ENCODE measurements at places on chromosomes 12 and 14.

DNA sequence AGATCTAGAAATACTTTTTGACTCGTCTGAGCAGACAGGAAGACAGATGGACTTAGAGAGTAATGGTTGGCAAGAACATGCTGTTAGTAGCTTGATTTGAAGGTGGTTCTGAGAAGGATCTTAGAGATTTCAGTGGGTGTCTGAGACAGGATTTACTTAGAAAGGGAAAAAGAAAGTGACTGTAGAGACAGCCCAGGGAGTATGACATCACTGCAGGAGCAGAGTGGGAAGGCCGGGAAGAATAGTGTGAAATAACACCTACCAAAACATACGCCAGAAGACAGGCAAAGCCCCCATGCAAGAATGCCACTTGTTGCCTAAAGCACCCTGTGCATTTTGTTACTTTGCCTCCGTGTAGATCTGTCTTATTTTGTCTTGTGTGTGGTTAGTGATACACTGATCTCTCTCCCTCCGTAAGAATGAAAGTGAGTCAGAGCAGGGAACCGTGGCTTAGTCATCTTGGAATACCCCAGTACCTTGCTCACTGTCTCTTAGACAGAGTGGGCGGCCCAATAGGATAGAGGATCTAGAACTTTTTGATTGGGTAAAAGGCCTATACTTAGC, 161.3 kb upstream of the IFNG-AS1 start:
- peak; percentile 97 for DNase-seq

DNA sequence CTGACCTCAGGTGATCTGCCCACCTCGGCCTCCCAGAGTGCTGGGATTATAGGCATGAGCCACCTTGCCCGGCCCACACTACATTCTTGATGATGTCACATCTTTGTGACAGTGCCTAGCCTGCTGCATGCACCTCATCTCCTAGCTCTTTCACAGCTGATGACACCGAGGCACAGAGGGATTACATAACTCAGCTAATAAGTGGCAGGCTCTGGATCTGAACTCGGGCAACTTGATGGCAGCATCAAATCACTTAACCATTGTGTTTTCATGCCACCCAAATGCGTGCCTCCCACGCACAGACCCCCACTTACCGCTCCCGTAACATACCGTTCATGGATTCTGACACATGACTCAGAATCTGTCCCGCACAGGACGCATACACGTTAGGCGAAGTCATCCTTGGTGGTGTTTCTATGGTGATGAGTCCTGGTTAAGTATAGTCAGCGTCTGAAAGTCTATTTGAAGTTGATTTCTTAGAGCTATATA, 7.4 kb downstream of the TMEM120B start:
- DNase-seq, result peak; percentile 85

- DNase-seq, result no peak
Observed at GRCh38 chr12:117662620-117663395, 301.4 kb upstream of the NOS1 start.

DNA sequence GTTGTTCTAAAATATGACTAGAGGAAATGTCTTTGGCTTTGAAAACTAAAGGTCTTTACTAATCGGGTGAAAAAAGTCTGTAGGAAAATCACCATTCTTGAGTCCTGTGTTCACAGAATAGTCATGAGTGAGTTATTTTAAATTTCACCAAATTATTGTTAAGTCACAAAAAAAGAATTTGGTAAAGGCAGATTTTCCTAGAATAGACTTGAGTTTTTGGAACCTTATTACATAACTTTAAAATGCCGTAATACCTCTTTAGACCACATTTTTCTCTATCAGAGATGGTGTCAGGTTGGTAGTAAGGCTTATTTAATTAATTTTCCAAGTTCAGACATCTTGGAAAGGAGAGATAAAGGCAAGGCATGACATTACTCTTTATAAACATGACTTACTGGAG, 184.7 kb upstream of the GARIN2 start:
- DNase-seq, result no peak

- no peak for DNase-seq
Observed at GRCh38 chr12:110934093-110934852, 13.9 kb upstream of the MYL2 start.

- DNase-seq, result no peak
Observed at GRCh38 chr14:91708795-91709194, 23.1 kb downstream of the CATSPERB start.

GRCh38 chr14:63673255-63673654, 31.6 kb upstream of the WDR89 start:
- no peak for DNase-seq

- peak; percentile 16 for DNase-seq
Observed at GRCh38 chr12:95446506-95446900, 27.4 kb upstream of the METAP2 start.

- no peak for DNase-seq
Observed at GRCh38 chr12:70876952-70877351, 43.6 kb downstream of the PTPRR start.

DNA sequence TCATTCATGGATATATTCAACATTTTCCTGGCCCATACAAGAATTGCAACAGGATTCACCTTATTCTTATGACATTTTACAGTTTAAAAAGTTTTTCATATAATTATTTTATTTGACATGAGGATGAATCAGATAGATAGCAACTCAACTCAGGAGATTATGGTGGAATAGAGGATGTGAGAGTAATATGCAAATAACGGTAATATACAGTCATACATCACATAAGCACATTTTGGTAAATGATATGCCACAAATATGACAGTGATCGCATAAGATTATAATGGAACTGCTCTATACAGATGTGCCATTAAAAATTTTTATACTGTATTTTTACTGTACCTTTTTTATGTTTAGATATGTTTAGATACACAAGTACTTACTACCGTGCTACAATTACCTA, 24.1 kb upstream of the CRADD start:
- DNase-seq, result no peak
